ENCODE measurements at places on chromosomes 11 and 22.

DNA sequence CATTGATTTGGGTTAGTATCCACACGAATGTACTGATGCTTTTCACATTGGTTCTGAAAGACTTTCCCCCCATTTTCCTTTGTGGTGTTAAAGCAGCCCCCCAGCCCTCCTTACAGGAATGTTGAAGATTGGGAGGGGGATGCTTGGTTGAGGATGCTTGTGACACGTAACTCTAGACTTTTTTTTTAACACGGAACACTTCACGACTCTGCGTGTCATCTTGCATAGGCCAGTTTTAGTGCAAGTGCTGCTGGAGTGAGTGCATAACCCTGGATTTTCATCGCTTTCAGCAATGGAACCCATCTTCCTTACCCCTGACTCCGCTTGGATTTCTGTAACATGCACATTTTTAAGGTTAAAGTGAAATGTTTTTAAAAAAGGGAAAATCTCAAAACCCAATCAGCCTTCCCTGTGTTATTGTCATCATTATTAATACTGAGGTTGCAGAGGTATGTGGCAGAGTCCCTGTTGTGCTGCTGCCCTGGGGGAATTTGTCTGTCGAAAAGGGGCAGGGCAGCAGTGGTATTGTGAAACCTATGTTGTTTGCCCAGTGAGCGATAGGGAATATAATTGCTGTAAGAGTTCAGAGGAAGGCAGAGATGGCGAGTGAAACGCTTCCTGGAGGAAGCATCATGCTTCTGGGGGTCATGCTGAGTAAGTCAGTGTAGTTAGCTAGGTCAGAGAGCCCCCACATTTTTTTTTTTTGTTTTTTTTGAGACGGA, 12.1 kb downstream of the CECR2 start:
- DNase-seq, result no peak

- DNase-seq, result no peak
These were observed 2.5 kb downstream of the USP2 start for GRCh38 chr11:119378851-119379465.

DNA sequence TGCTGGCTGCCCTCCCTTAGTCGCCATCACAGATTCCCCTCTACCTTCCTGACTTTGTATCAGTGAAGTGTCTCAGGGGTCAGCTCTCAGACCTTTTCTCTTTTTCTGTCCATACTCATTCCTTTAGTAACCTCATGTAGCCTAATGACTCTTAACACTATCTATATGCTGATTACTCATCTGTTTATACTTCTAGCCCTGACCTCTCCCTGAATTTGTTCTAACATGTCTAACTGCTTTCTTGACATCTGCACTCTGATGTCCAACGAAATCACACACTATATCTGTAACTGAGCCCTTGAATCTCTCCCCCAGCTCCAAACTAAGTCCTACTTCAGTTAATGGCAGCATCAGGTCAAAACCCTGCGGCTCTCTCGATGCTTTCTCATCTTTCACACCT, 135.8 kb upstream of the TIMP3 start:
- no peak for DNase-seq

- DNase-seq, result no peak
These were observed 7.2 kb downstream of the RPL27A start for GRCh38 chr11:8689726-8690255.

DNA sequence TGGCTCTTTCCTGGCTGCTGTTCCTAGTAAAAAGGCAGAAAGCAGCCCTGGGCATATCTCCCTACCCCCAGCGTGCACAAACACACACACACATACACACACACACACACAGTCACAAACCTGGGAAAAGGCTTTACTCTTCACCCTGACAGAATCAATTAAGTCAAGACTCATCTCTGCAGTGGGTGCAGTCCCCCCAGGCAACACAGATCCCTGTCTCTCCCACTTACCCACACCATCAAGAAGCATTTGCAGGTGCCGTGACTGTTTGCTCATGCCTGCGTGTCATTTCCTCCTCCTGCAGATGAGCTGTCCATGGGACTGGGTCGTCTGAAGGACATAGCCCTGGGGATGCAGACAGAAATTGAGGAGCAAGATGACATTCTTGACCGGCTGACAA, 28.6 kb downstream of the SNAP29 start:
- no peak for DNase-seq

DNA sequence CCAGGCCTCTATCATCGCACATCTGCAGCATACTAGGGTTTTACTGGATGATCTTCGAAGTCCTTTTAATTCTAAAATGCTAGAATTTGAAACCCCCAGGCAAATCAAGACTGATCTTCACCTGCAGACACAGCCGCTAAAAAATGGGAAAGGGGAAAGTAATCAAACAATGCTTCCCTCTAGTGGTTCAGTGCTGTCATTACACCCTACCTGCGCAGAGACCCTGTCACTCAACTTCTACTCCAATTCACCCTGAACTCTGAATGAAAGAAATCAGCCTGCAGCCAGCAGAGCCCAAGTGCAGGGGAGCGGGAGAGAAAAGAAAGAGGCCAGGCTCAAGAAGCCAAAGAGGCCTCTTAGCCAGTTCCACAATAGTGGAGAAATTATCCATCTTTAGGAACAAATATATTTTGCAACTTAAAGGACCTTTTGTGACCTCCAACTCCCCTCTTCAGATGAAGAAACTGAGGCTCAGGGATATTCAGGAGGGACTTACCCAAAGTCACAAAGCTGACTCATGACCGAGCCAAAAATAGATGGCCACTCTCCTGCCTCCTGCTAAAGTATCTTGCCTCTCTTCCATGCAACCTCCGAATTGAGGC, 33.0 kb downstream of the SERGEF start:
- no peak for DNase-seq

DNA sequence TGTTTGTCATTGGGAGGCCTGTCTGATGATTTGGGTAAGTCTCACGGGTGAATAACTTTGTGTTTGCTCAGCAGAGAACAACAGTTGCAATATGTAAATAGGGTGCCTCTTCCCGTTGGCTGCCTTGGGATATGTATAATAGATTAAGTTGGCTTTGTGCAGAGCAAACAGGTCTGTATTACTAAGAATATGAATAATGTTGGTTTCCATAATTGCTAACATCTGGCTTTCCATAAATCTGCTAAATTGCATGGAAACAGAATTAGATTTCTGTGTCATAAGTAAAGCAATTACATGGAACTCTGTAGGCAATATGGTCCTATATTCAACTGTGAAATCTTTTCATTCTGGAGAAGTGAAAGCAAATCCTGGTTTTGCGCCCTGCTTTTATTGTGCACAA, 636.0 kb upstream of the ANO5 start:
- DNase-seq, result no peak

DNA sequence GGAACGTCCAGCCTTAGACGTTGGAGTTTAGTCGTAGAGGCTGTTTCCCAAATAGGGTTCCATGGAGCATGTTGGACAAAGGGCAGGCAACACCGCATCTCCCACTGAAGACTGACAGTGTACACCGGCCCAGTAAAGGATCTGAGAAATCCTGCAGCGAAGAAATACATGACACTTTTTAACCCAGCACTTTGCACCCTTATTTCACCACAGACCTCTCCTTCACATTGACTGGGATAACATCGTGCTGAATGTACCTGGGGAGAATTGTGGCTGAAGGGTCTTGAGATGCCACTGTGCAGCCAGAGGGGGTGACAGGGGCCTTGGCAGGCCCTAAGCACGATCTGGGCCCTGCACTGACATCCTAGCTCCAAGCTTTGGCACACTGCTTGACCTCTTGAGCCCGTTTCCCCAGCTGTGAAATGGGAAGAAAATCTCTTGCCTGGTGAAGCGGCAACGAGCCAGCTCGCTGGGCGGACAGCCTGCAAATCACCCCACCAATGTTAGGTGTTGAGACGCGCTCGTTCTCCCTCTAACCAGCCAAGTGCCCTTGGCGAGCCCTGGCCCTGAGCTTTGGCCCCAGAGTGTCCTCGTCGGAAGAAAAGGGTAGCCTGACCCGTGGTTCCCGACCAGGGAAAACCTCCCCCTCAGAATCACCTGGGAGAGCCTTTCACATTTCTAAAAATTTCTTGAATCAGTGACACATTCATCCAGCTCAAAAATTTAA, 13.4 kb downstream of the CD5 start:
- no peak for DNase-seq

GRCh38 chr11:126165757-126166156, 45.7 kb downstream of the RPUSD4 start:
- DNase-seq, result no peak

GRCh38 chr22:33329398-33329797, 271.2 kb upstream of the SYN3 start:
- DNase-seq, result no peak

GRCh38 chr11:30585125-30585891, 845 bp downstream of the MPPED2 start:
- no peak for DNase-seq

GRCh38 chr11:116053548-116053919, 549.3 kb upstream of the CADM1 start:
- DNase-seq, result no peak

- no peak for DNase-seq
These were observed 9.2 kb downstream of the HRAS start for GRCh38 chr11:526192-526591.

DNA sequence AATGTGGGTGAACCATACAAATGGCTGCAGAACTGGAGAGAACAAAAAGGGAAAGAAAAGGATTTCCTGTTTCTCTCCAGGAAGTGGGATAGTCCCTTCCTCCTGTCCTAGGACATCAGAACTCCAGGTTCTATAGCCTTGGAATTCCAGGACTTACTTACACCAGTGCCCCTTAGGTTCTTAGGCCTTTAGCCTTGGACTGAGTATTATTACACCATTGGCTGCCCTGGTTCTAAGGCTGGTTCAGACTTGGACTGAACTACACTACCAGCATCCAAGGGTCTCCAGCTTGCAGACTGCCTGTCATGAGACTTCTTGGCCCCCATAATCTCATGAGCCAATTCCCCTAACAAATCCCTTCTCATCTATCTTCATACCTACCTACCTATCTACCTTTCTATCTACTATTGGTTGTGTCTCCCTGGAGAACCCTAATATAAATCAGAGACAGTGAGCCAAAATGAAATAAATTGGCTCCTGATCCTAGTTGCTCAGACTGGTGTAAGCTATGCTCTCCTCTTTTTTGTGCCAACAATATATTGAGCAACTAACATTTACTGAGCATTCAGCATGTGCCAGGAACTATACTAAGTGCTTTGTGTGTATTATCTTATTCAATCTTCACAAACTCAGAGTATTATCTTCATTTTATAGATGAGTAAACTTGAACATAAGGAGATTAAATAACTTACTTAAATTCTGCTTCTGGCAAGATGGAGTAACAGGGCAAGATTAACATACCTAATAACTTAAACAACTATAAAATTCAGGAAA, 303.7 kb downstream of the TTC28 start:
- no peak for DNase-seq

GRCh38 chr11:13384908-13385640, 77.9 kb downstream of the BTBD10 start:
- no peak for DNase-seq

DNA sequence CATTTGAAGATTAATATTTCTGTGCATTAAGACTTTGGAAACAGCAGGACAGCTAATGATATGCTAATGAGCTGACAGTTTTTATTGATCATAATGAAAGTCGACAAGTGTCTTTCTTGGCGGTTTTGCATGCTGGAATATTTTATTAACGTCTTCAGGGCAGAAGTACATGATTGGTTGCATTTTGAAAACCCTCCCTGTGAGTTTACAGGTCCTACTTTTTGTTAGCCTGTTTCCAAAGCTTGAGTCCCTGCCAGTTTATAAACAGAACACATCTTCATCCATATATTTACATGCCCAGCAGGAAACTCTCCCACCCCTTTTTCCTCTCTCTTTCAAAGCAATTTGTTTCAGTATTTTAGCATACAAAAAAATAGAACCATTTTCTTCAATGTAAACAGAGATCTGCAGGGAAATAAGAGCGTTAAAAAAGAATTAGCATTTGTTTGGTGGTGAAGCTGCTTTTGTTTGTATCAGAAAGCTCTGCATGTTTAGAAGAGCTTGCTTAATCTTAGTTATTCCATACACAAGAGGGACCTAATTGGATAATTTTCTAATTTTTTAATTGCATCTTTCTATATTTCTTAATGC, 243.6 kb downstream of the NELL1 start:
- no peak for DNase-seq

GRCh38 chr11:28488336-28488735, 380.1 kb downstream of the METTL15 start:
- no peak for DNase-seq

DNA sequence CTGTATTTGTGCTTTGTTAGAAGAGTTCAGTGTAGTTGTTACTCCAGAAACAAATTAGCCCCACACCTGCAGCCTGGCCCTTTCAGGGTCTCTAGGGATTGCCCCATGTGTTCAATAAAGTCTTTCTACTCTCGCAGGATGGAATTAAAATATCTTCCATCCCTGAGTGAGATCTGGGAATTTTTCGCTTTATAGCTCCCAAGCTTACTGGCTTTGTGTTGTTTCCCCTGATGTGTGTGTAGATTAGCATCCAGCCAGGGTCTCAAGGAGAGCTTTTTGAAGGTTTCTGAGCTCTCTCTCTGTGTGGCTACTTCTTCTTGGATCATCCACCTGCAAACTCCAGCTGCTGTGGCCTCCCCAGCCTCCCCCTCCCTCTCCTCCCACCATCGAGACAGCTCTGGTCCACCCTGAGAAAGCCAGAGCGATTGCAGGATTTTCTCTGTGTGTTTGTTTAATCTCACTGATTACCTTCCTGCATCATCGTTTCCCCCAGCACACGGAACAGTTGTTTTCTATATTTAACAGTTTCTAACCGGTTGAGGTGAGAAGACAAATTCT, 553.5 kb downstream of the TBC1D22A start:
- DNase-seq, result no peak

DNA sequence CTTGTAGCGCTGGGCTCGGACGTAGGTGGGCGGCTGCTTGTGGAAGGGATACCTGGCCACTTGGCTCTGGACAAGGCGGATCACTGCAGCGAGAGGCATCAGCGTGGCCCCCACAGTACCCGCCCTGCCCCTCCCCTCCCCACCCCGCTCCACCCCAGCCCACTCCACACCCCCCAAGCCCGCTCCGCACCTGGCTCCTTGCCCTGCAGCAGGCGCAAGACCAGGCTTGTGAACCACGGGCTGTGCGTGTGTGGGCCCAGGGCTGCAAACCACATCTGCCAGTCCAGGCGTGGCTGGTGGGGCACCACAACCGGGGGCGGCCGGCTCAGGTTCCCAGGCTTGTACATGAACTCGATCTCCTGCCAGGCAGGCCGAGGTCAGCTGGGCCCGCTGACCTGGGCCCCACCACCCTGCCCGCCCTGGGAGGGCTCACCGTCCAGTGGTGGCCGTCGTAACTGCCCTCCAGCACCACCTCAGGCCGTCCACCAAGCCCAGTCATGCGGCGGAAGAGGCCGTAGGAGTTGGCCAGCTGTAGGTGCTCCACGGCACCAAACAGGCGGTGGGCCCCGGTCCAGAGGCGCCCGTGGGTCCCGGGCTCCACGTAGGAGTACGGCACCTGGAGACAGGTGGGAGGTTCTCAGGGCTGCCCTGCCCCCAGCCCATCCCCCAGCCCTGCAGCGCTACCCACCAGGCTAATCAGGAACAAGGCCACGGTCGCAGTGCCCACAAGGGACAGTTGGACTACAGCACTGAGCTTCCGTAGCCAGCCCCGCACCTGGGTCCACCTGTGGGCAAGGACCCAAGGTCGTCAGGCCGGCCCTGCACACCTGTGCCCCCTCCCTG, 2.9 kb downstream of the LMF2 start:
- DNase-seq, result no peak

- DNase-seq, result no peak
These were observed 51.1 kb upstream of the THY1 start for GRCh38 chr11:119473901-119474681.

GRCh38 chr11:111253131-111253530, 7.6 kb downstream of the POU2AF2 start:
- no peak for DNase-seq
